Heart right ventricle (tissue), 16 donors: ENCODE measurements at places on chromosomes 2 and 18. TPM values are rescaled to one million over a fixed set of nuclear protein-coding genes. Genes with fewer than 3 reads are reported as not detected.

GRCh38 chr2:17148407-17149145 is 369.7 kb downstream of the RAD51AP2 start:
- H3K27me3 ChIP-seq = no peaks in the 10 kb centered on the region
- H3K4me1 ChIP-seq = no peaks in the 10 kb centered on the region
- no peak for DNase-seq
- no peak overlapping the region for H3K4me3 ChIP-seq

GRCh38 chr2:43026426-43027096 is 199.8 kb downstream of the ZFP36L2 start:
- no peak for DNase-seq
- H3K27me3 ChIP-seq = no peaks in the 10 kb centered on the region
- H3K27ac ChIP-seq = no peak overlapping the region
- H3K36me3 ChIP-seq = no peaks in the 10 kb centered on the region
- peaks cover 39% of the 10 kb centered on the region for H3K4me1 ChIP-seq
- no peak overlapping the region for H3K4me3 ChIP-seq

- no peak for DNase-seq
- no peaks in the 10 kb centered on the region for H3K27me3 ChIP-seq
- no peak overlapping the region for H3K27ac ChIP-seq
- H3K36me3 ChIP-seq = no peaks in the 10 kb centered on the region
- no peak overlapping the region for H3K4me3 ChIP-seq
- H3K4me1 ChIP-seq = no peaks in the 10 kb centered on the region
Observed at GRCh38 chr18:27735117-27735516, 441.8 kb downstream of the CDH2 start.

DNA sequence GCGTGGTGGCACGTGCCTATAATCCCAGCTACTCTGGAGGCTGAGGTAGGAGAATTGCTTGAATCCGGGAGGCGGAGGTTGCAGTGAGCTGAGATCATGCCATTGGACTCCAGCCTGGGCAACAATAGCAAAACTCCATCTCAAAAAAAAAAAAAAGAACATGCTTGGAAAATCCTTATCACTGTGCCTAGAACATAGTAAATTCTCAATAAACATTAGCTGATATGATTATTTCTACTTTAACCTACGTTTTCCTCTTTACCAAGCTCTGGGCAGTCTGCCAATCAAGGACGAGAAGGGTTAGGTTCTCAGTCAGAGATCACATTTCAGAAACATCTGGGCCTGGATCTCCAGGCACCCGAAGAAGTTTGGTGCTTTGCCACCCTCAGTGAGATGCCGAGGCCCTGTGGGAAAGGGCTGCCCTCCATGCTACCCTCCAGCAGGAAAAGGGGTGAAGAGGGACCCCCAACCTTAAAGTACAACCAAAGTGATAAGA is 107.7 kb downstream of the BCL11A start:
- H3K27me3 ChIP-seq = no peaks in the 10 kb centered on the region
- no peaks in the 10 kb centered on the region for H3K36me3 ChIP-seq
- DNase-seq = no peak

DNA sequence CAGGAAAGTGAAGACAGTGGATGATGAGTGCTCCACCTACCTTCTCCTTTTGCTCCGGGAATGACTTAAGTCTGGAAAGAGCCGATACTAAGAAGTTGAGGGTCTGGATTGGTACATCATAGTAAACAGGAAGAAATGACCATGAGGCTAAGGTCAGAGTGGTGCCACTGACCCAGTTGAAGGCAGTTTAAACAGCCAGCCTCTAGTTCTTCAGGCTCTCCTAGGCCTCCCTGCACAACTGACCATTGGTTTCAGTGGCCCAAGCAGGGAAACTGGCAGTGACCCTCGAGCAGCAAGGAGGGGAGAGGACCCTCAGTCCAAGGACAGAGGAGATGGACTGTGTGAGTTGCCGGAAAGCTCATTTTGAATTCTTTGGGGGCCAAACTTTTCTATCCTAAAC is 119.1 kb downstream of the MAP4K4 start:
- no peaks in the 10 kb centered on the region for H3K27me3 ChIP-seq
- H3K36me3 ChIP-seq = no peaks in the 10 kb centered on the region
- H3K27ac ChIP-seq = no peak overlapping the region
- no peak overlapping the region for H3K4me3 ChIP-seq
- H3K4me1 ChIP-seq = peaks cover 73% of the 10 kb centered on the region

- H3K4me1 ChIP-seq = no peaks in the 10 kb centered on the region
- no peaks in the 10 kb centered on the region for H3K27me3 ChIP-seq
- no peaks in the 10 kb centered on the region for H3K36me3 ChIP-seq
- no peak for DNase-seq
Observed at GRCh38 chr2:100230754-100231153, 88.4 kb upstream of the AFF3 start.

DNA sequence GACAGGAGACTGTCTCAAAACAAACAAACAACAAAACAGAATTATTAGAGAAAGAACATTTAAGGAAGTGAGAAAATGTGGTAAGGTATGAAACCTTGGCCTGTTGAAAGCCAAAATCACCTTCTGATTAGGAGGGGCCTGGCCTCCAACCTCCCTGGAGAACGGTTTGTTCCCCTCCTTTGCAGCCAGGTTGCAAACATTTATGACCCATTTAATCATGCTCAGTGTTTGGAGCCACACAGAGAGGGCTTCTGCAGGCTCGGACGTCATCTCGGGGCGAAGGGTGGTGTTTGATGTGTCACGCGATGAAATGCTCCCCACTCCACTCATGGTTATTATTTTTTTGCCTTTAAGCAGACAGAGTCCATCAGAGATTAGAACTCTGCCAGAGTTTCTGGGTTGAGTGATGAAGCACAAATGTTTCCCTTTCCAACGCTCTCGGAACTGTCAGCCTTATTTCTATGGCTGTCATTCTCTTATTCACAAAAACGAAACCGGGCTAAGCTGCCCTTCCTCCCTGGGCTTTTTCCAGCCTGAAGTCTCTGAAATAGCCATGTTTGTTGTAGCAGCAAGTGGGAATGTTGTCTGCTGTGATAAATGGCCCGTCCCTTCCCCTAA is 33.6 kb upstream of the ROCK2 start:
- peaks cover 20% of the 10 kb centered on the region for H3K4me1 ChIP-seq
- peak; percentile 33 for DNase-seq
- no peaks in the 10 kb centered on the region for H3K27me3 ChIP-seq
- H3K36me3 ChIP-seq = no peaks in the 10 kb centered on the region
- H3K4me3 ChIP-seq = peak overlapping the region; percentile 38
- peak overlapping the region; percentile 64 for H3K27ac ChIP-seq

HOXD4 gene
- 0.40 TPM for total RNA-seq
